ENCODE measurements at places on chromosomes 11 and 22.

DNA sequence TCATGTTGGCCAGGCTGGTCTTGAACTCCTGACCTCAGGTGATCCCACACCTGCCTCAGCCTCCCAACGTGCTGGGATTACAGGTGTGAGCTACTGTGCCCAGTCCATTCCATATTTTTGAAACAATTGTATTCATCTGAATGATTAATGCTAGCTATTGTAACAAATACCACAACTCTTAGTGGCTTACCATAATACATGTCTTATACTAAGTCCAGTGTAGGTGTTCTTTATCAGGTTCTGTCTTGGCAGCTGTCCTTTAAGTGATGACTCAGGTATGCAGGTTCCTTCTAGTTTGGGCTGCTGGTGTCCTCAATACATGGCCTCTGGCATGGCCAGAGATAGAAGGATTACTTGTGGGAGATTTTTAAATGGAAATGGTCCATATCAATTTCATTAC is 39.0 kb downstream of the UVRAG start:
- DNase-seq: no peak

DNA sequence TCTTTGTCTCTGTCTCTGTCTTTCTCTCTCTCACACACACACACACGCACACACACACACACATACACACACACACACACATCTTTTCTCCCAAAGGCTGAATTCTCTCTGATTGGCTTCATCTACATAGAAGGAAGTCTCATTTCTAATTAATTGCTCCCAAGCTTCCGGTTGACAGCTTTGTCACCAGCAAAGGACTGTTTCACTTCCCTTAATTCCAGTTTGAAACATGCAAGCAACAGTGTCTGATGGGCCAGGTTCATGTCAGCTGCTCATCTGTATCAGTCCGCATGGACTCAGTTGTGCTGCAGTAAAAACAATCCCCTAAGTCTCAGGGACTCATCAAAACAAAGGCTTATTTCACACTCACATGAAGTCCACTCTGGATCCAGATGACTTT is 16.2 kb upstream of the PVALB start:
- no peak for DNase-seq

DNA sequence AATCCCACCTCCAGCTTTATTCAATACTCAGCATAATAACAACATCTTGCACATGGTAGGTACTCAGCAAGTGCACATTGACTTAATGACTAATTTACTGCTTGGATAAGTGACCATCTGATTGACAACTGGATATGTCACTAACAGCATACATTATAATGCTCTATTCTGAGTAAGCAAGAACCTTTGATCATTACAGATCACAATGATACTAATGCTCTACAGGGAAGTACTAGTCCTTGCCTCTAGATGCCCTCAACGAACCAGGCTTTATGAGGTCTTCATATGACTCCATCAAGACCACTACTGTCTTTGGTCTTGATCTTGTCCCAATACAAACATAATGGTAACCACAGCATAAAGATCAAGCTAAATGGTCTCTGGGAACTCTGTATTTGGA is 167.6 kb upstream of the MTMR2 start:
- DNase-seq: peak; percentile 66

GRCh38 chr11:44782478-44782877 is 55.7 kb downstream of the TSPAN18 start:
- DNase-seq: no peak

- DNase-seq: no peak
Observed at GRCh38 chr11:10350334-10350733, 45.5 kb downstream of the ADM start.

- DNase-seq: no peak
Observed at GRCh38 chr11:75237050-75237449, 3.5 kb upstream of the TPBGL start.

DNA sequence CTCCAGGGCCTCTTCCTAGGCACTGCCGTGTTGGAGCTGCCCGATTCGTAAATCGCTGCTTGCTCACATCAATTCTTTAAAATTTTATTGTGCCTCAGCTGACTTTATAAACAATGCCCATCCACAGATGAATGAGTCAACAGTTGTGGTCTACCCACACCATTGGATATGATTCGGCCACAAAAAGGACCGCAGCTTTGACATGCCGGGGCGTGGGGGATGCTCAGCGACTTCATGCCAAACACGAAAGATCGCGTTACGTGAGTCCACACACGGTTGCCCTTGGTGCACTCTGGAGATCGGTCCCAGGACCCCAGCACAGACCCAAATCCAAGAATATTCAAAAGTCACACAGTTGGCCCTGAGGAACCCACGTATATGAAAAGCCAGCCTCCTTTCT is 195.7 kb downstream of the CTTN start:
- no peak for DNase-seq

GRCh38 chr11:112593440-112593839 is 332.8 kb upstream of the PLET1 start:
- no peak for DNase-seq

- DNase-seq: no peak
Observed at GRCh38 chr11:108137212-108137611, 15.8 kb downstream of the ACAT1 start.

DNA sequence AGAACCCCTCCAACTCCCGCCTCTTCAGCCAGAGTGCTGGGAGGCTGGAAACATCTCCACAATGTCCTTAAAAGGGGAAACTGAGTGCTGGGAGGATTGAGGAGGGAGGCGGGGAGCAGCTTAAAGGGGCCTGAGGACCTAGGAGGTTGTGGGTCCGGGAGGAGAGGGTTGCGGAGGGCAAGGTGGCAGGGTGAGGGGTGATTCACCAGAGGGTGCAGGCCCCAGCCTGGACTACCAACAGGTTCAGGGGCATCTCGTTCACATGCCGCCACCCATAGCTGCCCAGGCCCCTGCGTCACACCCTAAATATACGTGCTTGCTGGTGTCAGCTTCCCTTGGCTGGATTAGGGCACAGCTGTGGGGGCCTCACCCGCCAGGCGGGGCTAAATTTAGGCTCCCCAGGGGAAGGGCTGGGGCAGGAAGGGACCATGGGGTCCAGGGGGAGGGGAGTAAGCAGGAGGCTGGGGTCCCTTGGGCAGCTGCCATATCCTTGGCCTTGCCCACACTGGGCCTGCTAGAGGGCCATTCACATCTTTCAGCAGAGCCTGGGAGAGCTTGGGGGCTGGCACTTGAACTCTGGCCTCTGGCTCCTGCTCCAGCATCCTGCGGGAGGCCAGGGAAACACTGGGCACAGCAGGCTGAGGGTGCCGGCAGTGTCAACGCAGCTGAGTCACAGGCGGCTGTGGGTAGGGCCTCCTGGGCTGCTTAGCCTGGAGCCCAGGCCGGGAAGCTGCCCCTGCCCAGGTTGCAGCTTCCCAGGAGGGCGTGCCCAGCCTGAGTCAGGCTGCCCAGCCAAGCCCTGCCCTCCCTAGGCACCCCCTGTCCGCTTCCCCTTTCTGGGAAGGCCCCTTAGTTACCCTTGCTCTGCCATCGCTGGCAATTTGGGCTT is 1.3 kb downstream of the EHBP1L1 start:
- DNase-seq: no peak

GRCh38 chr11:115926138-115926537 is 421.9 kb upstream of the CADM1 start:
- DNase-seq: no peak

DNA sequence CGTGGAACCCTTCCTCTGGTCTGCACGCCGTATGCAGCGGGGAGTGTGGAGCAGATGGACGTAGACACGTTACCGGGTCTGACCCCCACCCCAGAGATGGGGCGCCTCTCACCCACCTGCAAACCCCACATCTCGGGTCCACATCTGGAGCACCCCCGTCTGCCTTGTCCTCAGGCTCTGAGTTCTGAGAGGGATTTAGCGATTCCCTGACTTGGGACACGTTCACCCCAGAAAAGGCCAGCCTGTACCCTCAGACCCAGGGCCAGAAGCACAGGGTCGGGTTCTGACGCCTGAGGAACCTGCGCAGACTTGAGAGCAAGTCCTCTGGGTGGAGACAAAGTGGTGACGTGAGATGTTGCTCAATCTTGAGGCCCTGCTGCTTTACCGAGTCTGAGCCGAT is 1138.5 kb downstream of the BRD1 start:
- no peak for DNase-seq

DNA sequence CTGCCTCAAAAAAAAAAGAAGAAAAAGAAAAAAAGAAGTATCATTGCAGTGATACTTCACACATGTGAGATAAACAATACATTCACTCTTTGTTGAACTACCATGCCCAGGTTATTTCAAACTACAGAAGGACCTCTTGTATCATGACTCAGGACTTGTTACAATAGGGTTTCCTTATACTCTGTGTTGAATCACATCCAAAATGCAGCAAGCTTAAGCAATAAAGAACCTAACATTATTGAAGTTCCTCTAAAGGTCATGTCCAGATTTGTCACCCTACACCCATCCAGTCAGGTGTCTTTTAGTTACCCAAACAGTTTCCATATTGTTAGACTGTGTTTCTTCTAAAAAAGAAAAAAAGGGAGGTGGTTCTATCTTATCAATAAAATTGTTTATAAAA is 26.9 kb upstream of the ALKBH3 start:
- no peak for DNase-seq

GRCh38 chr22:19361501-19362103 is 69.9 kb downstream of the HIRA start:
- DNase-seq: no peak

DNA sequence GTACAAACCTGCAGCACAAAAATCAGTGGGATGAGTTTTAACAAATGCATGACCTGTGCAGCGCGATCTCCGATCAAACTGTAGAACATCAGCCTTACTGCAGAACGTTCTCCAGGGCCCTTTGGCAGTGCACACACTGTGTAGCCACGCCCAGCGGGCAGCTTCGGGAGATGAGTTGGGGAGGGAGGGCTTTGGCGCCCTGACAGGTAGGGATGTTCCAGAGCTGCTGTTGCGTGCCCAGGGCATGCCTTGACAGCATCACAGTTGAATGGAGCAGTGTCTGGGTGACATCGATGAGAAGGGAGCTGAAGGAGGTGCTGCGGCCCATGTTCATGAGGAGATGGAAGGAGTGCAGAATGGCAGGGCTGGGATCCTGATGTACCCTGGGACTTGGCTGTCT is 80.2 kb downstream of the TBC1D22A start:
- DNase-seq: no peak

- no peak for DNase-seq
Observed at GRCh38 chr22:50040717-50041116, 17.4 kb downstream of the TTLL8 start.

GRCh38 chr11:60367009-60367408 is 11.3 kb upstream of the MS4A7 start:
- DNase-seq: no peak

DNA sequence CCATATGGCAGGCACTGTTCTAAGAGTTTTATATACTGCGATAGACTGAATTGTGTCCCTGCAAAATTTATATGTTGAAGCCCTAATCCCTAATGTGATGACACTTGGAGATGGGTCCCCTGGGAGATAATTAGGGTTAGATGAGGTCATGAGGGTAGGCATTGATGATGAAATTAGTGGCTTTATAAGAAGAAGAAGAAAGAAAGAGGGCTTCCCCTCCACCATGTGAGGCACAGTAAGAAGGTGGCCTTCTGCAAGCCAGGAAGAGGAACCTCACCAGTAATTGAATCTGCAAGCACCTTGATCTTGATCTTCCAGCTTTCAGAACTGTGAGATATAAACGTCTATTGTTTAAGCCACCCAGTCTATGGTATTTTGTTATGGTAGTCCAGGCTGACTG is 46.6 kb upstream of the TENM4 start:
- DNase-seq: no peak

- DNase-seq: no peak
Observed at GRCh38 chr22:18010266-18010665, 14.1 kb downstream of the MICAL3 start.

- DNase-seq: peak; percentile 79
Observed at GRCh38 chr11:59551659-59552521, 40.6 kb downstream of the OR4D9 start.

- no peak for DNase-seq
Observed at GRCh38 chr22:50723991-50724390, 14.0 kb upstream of the ACR start.

DNA sequence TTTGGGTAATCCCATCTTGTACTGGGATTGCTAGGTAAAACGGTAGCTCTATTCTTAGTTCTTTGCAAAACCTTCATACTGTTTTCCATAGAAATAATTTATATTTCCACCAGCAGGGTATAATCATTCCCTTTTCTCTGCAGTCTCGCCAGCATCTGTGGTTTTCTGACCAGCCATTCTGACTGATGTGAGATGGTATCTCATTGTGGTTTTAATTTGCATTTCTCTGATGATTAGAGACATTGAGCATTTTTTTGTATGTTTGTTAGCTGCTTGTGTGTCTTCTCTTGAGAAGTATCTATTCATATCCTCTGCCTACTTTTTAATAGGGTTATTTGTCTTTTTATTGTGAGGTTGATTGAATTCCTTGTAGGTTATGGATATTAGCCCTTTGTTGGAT is 220.9 kb downstream of the PGR start:
- DNase-seq: no peak

GRCh38 chr22:49997932-49998717 is 14.4 kb downstream of the IL17REL start:
- no peak for DNase-seq

DNA sequence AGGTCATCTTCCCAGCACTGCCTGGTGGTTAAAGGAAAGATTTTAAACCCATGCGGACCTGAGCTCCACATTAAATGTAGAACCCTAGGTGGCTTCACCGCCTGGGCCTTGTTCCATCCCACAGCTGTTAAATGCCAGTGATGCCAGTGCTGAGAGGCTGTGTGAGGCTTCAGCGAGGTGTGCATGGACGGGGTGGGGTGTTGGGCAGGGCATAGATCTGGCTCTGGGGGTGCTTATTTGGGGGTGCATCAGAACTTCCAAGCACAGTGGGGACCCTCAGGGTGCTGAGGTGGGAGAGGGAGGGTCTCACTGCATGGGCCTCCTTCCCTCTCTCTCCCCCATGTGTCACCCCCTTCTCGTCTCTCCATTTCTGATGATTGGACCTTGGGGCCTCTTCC is 90.1 kb upstream of the B3GAT1 start:
- no peak for DNase-seq

DNA sequence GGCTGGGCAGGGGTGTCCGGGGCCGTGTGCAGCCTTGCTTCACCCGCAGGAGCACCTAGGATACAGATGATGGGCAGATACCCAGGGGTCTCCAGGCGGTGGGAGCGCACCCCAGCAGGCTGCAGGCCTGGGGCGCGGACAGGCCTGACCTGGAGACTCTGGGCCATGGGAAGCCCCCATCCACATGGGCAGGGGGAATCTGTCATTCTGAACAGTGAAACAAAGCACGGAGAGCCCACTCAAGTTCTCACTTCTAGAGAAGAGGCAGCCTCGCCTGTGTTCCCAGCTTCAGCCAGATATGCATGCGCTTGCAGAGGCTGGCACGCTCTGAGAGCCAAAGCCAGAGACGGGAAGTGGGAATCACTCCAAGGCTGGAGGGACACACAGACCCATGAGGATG is 333.1 kb downstream of the BRD1 start:
- no peak for DNase-seq

GRCh38 chr11:61049859-61050258 is 52.4 kb upstream of the CD5 start:
- no peak for DNase-seq
